Thoracic aorta (tissue), 2 donors: ENCODE measurements at places on chromosomes 11 and 22. TPM values are rescaled to one million over a fixed set of nuclear protein-coding genes. Genes with fewer than 3 reads are reported as not detected.
A peak's percentile ranks its signal among the peaks of the same experiment; 100 is the strongest.

HORMAD2 gene
- not detected for total RNA-seq

DNA sequence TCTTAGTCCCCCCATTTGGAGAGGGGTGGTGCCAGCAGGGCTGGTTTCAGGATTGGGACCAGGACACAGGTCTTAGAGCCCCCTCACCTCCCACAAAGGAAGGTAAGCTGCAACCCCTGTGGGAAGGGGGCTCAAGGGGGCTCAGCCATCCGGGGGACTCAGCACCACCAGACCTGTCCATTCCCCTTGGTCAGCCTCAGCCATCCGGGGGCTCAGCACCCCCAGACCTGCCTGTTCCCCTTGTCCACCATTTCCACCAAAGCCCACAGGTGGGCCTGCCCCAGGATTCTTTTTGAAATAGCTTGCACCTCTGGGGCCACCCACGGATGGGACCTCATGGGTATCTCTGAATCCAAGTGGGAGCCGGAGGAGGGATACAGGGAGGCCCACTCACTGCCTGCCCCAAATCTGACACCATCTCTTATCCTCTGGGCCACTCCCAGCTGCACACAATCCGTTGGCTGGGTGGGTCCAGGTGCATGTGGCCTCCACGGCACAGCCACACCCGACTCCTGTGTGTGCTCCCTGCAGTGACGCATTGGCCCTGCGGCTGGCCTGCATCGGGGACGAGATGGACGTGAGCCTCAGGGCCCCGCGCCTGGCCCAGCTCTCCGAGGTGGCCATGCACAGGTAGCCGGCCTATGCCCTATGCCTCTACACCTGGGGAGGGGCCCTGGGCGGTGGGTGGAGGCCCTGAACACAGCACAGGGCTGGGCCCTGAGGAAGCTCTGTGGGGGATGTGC lies 15.9 kb downstream of the MCAT start:
- H3K27me3 ChIP-seq: no peaks in the 10 kb centered on the region
- no peak overlapping the region for H3K27ac ChIP-seq
- H3K4me1 ChIP-seq: peaks cover 14% of the 10 kb centered on the region

- no peak overlapping the region for H3K27ac ChIP-seq
- peaks cover 25% of the 10 kb centered on the region for H3K4me1 ChIP-seq
- H3K4me3 ChIP-seq: no peak overlapping the region
- no peaks in the 10 kb centered on the region for H3K27me3 ChIP-seq
These were observed 113.5 kb downstream of the MN1 start for GRCh38 chr22:27687984-27688545.

- H3K27me3 ChIP-seq: no peaks in the 10 kb centered on the region
- no peak overlapping the region for H3K27ac ChIP-seq
- no peak for DNase-seq
- H3K36me3 ChIP-seq: peaks cover 33% of the 10 kb centered on the region
These were observed 167.3 kb downstream of the DBX1 start for GRCh38 chr11:19992998-19993397.

GRCh38 chr22:35516723-35517122 lies 23.9 kb upstream of the RASD2 start:
- no peaks in the 10 kb centered on the region for H3K36me3 ChIP-seq
- no peak for DNase-seq
- H3K27me3 ChIP-seq: no peaks in the 10 kb centered on the region
- H3K27ac ChIP-seq: no peak overlapping the region
- no peak overlapping the region for H3K4me3 ChIP-seq
- H3K4me1 ChIP-seq: no peaks in the 10 kb centered on the region

CDC45 gene
- total RNA-seq: 0.99 TPM

GRCh38 chr11:67355023-67355793 lies 1.9 kb upstream of the POLD4 start:
- no peak for DNase-seq
- peak overlapping the region; percentile 99 for H3K27ac ChIP-seq
- no peaks in the 10 kb centered on the region for H3K36me3 ChIP-seq
- no peak overlapping the region for H3K4me3 ChIP-seq
- H3K4me1 ChIP-seq: peaks cover 50% of the 10 kb centered on the region

DTX4 gene
- total RNA-seq: 4.7 TPM

DNA sequence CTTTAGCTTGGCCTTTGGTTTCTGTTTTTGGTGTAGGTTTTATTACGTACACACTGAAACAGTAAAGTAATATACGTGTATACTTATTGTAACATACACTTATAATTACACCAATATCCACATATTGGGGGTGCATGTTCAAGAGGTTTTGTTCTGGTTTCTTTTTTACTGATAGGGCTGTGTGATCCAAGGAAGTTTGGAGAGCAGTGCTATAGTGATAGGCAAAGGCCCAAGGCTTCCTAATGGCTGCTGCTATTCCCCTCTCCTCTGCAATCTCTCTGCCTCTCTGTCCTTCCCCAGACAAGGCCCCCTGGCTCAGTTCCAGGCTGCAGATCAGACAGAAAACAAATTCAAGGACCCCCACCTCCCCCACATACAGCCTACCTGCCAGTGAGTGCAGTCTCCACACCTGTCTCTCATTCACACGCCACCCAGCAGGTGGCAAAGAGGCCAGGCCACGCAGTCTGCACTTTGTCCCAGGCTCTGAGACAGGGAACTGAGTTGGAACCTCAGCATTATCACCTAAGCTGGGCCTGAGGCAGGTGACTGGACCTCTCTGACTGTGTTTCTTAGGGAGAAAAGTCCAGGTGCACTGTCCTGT lies 15.1 kb downstream of the TMEM184B start:
- DNase-seq: no peak
- H3K36me3 ChIP-seq: no peaks in the 10 kb centered on the region
- H3K4me1 ChIP-seq: peaks cover 39% of the 10 kb centered on the region

GRCh38 chr22:20511578-20512229 lies 4.3 kb downstream of the MED15 start:
- no peak overlapping the region for H3K4me3 ChIP-seq
- H3K27me3 ChIP-seq: no peaks in the 10 kb centered on the region
- no peak for DNase-seq
- H3K27ac ChIP-seq: peak overlapping the region; percentile 98
- no peaks in the 10 kb centered on the region for H3K36me3 ChIP-seq

OR51E1 gene
- 0.21 TPM for total RNA-seq

GRCh38 chr11:70775386-70776075 lies 377.2 kb downstream of the CTTN start:
- no peaks in the 10 kb centered on the region for H3K36me3 ChIP-seq
- no peaks in the 10 kb centered on the region for H3K27me3 ChIP-seq
- no peak overlapping the region for H3K27ac ChIP-seq
- DNase-seq: no peak
- no peaks in the 10 kb centered on the region for H3K4me1 ChIP-seq
- no peak overlapping the region for H3K4me3 ChIP-seq

- no peaks in the 10 kb centered on the region for H3K4me1 ChIP-seq
- H3K4me3 ChIP-seq: no peak overlapping the region
- no peak overlapping the region for H3K27ac ChIP-seq
- DNase-seq: no peak
These were observed 45.3 kb downstream of the DHCR7 start for GRCh38 chr11:71402878-71403277.

DNA sequence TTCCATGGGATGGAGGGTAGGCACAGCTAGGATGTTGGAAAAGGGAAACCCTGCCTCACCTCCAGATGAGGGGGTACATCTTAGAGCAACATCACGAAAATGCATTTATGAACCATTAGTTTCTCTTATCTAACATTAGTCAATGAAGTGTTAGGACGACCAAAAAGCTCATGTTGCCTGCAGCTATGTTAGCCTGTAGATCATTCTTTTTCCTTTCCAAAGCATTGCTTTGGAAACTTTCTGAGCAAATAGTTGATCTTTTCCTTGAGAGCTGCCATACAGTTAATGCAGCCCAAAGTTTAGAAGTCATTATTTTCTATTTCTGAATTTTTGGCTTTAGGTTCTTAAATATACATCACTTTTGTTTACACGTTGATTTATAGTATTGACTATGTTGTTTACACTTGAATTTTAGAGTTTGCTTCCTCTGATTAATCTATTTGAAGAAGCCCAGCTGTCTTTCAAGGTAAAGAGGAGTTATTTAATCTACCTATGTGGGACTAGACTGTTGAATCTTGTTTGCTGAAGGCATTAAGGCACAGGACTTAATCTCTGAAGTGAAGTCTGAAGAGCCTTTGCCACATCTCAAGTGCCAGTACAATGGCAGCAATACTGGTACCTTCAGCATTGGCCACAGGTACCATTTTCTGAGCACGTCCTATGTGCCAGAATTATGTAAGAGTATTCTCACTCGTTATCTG lies 11.0 kb downstream of the POU2AF3 start:
- H3K4me3 ChIP-seq: no peak overlapping the region
- no peak overlapping the region for H3K27ac ChIP-seq
- no peak for DNase-seq
- no peaks in the 10 kb centered on the region for H3K36me3 ChIP-seq

DNA sequence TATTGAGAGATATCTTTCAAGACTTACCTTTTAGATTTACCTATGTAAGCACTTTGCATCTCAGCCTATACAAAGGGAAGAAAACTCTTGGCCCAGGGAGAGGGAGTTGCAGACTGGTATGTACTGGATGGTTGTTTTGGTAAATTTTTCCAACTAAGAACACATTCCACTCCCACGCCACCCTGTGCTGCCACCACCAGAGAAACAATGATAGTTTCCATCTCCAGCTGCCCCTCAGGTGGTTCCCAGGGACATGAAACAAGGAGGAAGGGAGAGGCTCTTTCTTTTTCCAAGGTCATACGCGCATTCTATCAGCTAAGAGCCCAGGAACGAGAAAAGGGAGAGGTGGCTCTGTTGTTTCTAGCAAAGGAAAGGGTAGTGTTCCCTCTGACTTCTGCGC lies 34.4 kb downstream of the CCDC34 start:
- no peak overlapping the region for H3K27ac ChIP-seq
- no peak for DNase-seq
- H3K27me3 ChIP-seq: no peaks in the 10 kb centered on the region

MS4A2 gene
- total RNA-seq: 5.9 TPM

IGLL1 gene
- not detected for total RNA-seq

PHOX2A gene
- not detected for total RNA-seq

DNA sequence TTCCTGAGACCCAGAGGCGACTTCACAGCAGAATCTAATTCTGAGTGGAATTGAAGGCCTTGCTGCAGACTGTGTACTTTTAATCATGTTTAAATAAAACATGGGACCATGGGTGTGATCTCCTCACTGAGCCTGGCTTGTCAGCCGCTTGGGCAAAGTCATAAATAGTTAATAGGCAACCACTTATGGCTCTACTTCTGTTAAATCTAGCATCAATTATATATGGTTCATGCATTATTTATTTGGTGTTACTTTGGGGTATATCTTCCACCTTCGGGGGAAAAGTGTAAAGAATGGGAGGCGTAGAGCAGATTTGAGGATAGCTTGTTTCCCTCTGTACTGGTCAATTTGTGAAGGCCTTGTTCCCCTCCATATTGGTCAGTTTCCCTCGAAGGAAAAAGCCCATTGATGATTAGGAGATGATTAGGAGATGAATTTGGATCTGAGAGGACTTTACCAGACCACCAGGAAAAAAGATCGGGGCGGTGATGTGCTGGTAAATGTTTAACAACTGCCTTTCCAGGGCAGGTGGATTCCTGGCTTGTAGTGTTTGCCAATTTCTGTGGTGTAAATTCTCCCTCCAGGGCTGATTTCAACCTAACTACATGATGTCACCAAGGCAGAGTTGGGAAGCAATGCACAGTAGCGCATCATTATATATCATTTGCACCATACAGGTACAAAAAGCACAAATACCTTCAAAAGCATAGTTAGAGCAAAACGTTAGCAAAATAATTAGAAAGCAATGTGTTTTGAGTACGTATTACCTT lies 204.1 kb upstream of the SEZ6L start:
- peaks cover 18% of the 10 kb centered on the region for H3K36me3 ChIP-seq
- no peak overlapping the region for H3K27ac ChIP-seq
- no peaks in the 10 kb centered on the region for H3K27me3 ChIP-seq
- no peak overlapping the region for H3K4me3 ChIP-seq
- DNase-seq: no peak

RBM14 gene
- 99.8 TPM for total RNA-seq

- H3K4me1 ChIP-seq: peaks cover 19% of the 10 kb centered on the region
- H3K36me3 ChIP-seq: peaks cover 22% of the 10 kb centered on the region
- no peak overlapping the region for H3K27ac ChIP-seq
- no peak for DNase-seq
These were observed 13.7 kb downstream of the YWHAH start for GRCh38 chr22:31957970-31958594.

- peaks cover 12% of the 10 kb centered on the region for H3K4me1 ChIP-seq
- no peaks in the 10 kb centered on the region for H3K27me3 ChIP-seq
- H3K36me3 ChIP-seq: no peaks in the 10 kb centered on the region
- no peak overlapping the region for H3K27ac ChIP-seq
- no peak overlapping the region for H3K4me3 ChIP-seq
- DNase-seq: no peak
These were observed 183.2 kb downstream of the CSNK2A3 start for GRCh38 chr11:11169715-11170351.

- peaks cover 55% of the 10 kb centered on the region for H3K4me1 ChIP-seq
- H3K4me3 ChIP-seq: no peak overlapping the region
- peak overlapping the region; percentile 83 for H3K27ac ChIP-seq
- H3K27me3 ChIP-seq: no peaks in the 10 kb centered on the region
- H3K36me3 ChIP-seq: no peaks in the 10 kb centered on the region
These were observed 3.4 kb downstream of the TSPAN32 start for GRCh38 chr11:2305140-2305778.

DNA sequence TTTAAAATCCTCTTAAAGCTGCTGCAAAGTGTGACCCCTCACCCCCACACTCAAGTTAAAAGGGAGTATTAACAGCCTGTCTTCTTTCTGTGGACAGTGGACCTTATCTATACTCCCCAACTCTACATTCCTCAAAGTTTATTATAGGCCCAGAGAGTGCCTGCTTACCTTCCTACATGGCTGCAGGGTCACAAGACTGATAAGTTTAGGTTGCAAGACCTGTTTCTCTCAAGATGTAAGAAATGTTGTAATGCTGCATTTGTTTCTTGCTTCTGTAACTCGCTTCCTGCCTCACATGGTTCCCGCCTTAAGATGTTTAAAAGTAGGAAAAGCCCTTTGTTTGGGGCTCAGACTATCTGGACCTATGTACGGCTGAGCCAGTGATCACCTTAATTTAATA lies 10.1 kb upstream of the NXPE1 start:
- no peaks in the 10 kb centered on the region for H3K27me3 ChIP-seq
- no peak for DNase-seq
- H3K4me1 ChIP-seq: no peaks in the 10 kb centered on the region
- H3K4me3 ChIP-seq: no peak overlapping the region
- H3K27ac ChIP-seq: no peak overlapping the region

ZBTB3 gene
- 6.2 TPM for total RNA-seq
